ENCODE measurements at places on chromosomes 7 and 10. TPM values are rescaled to one million over a fixed set of nuclear protein-coding genes. Genes with fewer than 3 reads are reported as not detected.

Gene NEUROG3
- total RNA-seq: not detected

Gene LOXL4
- total RNA-seq: 3.2 TPM

Gene SPDYE16
- total RNA-seq: not detected

Gene CYP26A1
- 0.49 TPM for total RNA-seq

Gene C10orf143
- 2.6 TPM for total RNA-seq

Gene CRPPA
- 5.2 TPM for total RNA-seq

Gene NODAL
- 0.49 TPM for total RNA-seq

Gene ADCYAP1R1
- total RNA-seq: not detected

Gene SPAM1
- not detected for total RNA-seq

Gene ITPRID1
- total RNA-seq: not detected

Gene TMEM273
- total RNA-seq: not detected

Gene CLDN3
- total RNA-seq: 0.32 TPM

Gene DGKI
- 15.3 TPM for total RNA-seq

Gene C10orf53
- total RNA-seq: not detected

Gene MAGI2
- 5.8 TPM for total RNA-seq

Gene DGKB
- 0.60 TPM for total RNA-seq

Gene RADIL
- total RNA-seq: 1.2 TPM

Gene SPDYE17
- total RNA-seq: not detected

Measured in chondrocyte (in vitro differentiated cells).